ENCODE measurements at places on chromosomes 11 and 22.

DNA sequence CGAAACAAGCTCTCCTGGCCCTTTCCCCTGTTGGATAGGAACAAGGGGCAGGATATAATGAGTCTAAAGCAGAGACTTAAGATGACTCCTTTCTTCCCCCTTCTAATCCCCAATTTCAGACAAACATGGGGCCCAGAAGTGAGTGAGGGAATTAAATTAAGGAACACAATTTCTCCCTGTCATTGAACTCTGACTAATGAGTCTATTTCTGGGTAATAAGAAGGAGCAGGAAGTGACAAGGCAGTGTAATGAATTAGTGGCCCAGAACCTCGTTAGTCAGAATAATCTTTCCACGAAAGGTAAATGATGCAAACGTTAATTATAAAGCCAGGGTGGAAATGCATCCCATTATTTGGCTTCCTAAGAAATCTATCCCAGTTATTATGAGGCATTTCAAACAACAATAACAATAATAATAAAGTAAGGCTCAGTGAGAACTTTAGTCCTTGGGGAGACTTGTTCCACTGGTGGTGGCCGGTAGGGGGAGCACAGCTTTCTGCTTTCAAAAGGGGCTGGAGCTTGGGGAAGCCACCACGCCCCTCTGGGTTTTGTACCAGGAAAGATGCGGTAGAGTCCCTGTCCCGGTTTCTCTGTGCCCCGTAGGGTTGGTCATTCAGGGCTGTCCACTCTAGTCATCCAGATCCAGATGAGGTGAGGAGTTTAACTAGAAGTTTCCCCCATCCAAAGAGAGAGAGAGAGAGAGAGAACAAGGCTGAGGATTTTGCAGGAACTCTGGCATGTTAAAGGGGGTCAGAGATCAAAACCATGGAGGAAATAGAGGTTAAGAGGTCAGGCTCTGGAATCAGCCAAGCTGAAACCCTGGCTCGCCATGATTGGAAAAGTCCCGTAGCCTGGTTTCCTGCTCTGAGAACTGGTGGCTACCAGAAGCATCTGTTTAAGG is 298.3 kb downstream of the NTM start:
- no peak for DNase-seq

DNA sequence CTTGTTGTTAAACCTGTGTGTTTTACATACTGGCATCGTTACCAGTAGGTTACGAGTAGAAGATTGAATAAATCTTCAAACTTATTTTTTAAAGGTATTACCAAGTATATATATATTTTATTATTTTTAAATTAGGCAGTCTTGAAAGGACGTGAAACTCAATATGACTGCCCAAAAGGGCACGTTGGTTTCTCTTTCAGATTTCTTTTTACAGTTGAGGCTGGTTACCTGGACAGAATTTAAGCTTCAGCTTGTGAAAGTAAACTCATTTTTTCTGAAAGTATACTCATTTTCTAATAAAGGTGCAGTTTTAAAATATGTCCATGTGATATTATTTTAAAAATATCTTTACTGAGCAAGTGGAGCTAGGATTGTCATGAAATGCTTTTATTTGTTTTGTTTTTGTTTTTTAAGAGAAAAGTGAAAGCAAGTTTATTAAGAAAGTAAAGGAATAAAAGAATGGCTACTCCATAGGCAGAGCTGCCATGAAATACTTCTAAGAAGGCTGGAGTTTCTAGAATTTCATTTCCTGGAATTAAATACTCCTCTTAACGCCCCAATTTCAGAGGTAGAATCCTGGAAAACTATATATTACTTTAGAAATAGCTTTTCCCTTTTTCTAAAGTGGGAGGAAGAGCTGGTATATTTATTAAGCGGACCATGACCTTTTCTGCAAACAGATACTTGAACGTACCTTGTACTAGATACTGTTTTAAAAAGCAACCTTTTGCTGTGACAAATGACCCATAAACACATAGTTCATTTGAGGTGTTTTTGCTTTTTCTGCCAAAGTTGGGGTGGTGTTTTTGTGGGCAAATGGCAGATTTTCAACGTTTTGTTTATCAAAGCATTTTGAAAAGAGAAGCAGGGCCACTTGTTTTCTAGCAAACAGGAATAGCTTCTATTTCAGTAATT is 1.9 kb downstream of the FBXO7 start:
- DNase-seq, result no peak

GRCh38 chr11:68925611-68926010 is 21.9 kb downstream of the IGHMBP2 start:
- no peak for DNase-seq

DNA sequence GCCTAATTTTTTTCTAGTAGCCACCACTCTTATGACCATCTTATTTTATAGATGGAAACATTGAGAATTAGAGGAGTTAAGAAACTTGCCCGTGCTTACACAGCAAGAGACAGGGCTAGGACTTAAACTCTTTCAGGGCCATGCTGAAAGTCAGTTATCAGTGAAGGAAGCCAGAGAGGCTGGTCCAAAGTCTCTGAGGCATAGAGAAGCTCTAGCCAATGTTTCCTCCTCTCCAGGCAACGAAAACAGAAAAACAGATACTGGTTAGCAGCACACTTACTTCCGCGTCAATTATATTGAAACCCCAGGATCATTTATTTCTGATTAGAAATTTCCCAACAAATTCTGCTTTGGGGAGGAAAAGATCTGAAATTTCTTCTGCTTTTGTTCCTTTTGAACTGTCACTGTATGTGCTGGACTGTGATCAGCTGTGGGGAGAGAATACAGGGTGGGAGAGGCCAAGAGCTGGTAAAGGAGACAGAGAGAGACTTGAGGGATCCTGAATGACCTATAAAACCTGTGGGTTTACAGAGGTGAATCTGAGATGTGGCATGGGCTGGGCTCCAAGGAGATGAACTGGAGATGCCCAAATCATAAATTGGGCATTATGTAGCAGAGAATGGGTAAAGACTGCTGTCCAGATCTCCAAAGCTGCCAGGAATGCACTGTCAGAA is 37.5 kb upstream of the CAPRIN1 start:
- DNase-seq, result no peak

- no peak for DNase-seq
These were observed 63.7 kb downstream of the ETS1 start for GRCh38 chr11:128523641-128524040.

DNA sequence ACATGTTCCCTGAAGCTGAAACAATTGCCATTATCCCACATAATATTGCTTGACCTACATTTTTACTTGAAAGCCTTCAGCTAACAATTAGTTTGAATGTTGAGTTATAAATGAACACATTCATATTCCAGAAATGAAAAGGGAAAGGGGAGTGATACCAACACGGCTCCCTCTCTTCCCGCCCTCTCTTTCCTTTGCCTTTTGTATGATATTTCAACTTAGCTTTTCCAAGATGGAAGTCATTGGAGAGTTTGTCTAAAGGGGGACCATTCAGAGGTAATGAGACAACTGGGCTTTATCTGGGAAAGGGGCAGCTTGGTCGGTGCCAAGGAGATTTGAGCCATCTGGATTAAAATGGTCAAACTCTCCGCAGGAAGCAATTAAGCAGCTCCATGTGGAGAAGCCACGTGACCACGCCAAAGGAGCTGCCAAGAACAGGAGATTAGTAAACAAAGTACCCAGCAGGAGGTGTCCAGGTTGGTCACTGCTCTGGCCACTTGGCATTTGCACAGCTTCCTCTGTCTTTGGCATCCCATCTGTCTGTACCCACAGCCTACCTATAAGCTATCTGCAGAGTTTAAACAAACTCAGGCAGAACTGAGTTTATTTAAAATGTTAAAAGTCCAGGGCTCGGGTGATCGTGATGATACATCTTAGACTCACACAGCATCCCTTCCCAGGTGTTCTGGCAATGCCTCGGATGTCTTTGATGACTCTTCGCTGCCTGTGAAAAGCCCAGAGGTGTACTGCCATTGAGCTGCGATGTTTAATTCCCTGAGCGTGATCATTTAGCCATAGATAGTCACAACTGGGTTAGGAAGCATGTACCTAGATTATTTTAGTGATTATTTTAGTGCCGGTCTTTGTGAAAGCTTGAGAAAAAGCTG is 735.9 kb downstream of the NTM start:
- no peak for DNase-seq

GRCh38 chr11:104771763-104772162 is 126.5 kb downstream of the CASP12 start:
- no peak for DNase-seq
